ENCODE measurements at places on chromosomes 3 and 15.

DNA sequence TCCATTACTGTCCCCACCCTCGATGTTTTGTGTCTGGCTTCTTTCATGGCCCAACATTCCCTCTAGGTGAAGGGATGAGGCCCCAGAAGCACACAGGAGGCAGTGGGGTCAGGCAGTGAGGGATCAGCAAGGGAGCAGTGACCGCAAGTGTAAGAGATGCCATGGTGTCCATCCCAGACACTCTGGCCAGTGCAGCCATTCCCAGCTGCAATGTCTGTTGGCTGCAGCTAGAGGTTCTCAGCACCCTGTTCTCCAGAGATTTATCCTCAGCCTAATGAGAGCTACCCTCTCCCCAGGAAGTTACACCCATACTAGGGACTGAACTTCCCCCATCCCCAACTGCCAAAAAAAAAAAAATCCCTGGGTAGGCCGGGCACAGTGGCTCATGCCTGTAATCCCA lies 40.2 kb downstream of the TRANK1 start:
- DNase-seq: peak; percentile 11

- DNase-seq: peak; percentile 79
Observed at GRCh38 chr15:33160581-33161165, 33.8 kb downstream of the FMN1 start.

GRCh38 chr15:81301385-81301784 lies 22.6 kb downstream of the STARD5 start:
- no peak for DNase-seq

GRCh38 chr3:154085799-154086198 lies 35.4 kb upstream of the ARHGEF26 start:
- no peak for DNase-seq

DNA sequence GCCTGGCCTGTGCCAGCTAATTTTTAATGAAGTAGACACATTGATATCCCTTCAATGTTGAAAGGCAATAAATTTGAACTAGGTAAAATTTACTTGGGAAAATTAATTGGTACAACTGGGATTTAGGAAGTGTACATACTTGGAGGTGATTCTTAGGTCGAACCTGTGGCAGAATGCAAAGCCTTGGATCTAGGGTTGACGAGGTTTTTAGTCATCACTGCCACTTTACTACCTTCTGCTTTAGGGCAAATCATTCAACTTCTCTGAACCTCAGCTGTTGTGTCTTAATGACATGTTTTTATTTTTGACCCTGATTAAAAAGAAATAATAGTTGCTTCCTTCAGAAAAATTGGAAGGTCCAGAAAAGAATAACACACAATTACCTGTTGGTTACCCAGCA lies 2.5 kb downstream of the APPL1 start:
- no peak for DNase-seq

DNA sequence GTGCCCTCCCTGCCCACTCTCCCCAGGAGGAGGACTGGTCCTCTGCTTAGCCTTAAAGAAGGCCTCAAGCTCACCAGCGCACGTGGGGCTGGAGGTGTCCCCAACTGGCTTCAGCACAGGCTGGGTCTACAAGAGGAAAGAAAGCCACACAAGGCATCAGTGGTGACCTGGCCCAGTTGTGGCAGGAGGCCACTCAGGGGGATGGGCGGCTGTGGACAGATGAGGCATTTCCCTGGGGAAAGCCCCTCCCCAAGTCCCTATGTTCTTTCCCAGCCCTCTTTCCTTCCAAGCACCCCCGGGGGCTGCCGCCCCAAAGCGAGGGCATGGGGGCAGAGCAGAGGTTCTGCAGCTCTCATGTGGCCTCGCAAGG lies 155.2 kb upstream of the TLE3 start:
- no peak for DNase-seq

GRCh38 chr3:24704496-24704895 lies 209.8 kb upstream of the THRB start:
- DNase-seq: no peak

GRCh38 chr3:13229273-13229949 lies 156.2 kb upstream of the IQSEC1 start:
- peak; percentile 20 for DNase-seq

DNA sequence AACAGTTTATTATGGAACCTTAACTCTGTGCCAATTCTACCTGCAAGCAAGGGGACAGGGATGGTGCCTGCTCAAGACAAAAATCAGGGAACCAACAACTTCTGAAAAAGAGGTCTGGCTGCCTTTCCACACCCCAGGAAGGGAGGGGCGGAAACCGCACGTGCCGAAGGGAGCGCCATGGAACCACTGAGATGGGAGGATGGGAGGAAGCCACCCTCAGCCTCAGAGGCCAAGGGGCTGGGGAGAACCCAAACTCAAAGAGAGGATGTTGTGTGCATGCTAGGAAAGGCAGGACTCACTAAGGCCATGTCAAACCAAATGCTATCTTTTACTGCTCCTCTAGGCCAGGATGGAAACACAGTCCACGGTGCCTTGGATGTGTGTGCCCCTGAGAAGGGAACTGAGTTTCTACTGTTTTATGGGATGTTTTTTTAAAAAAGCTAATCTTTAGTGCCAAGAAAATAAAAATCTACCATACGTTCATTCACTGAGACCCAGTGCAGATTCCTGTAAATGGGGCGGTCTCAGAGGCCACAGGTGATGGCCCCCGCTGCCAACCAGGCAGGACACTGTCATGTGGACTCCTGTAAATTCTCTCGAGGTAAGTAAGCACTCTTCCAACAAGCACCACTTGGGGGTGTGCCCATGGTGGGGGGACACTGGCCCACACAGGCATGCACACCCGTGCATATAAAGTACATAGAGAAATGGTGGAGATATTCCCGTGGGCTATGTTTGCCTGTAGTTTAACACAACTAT lies 20.5 kb downstream of the SRPRB start:
- no peak for DNase-seq

GRCh38 chr3:56886314-56886713 lies 84.6 kb upstream of the ARHGEF3 start:
- no peak for DNase-seq

DNA sequence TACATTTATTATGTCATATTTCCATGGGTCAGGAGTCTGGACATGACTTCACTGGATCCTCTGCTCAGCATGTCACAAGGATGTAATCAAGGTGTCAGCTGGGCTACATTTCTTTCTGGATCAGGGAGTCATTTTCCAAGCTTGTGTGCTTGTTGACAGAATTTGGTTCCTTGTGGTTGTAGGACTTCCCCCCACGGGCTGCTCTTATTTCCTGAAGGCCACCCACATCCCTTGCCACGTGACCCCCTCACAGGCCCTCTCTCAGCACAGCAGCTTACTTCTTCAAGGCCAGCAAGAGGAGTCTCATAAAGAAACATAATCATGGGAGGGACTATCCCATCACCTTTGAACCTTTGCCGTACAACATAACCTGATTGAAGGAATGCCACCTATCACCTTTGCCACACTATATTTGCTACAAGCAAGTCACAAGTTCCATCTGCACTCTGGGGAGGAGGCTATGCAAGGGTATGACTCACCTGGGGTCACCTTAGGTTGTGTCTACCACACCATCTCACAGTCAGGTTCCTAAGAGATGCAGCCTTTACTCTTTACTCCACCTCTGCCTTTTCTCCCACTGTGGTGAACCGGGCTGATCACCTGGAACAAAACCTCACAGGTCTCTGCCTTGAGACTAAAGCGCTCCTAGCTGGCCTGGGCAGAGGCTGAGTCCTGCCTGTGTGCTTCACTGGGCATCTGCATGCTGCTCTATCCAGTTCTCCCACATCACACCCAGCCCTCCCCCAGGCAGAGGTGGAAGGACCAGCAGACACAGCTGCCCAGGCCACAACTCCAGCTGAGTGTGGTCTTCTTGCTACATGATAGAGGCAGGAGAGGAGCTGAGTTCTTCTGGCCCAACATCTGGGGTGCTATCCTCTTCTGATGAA lies 13.5 kb downstream of the RAB6B start:
- DNase-seq: no peak

DNA sequence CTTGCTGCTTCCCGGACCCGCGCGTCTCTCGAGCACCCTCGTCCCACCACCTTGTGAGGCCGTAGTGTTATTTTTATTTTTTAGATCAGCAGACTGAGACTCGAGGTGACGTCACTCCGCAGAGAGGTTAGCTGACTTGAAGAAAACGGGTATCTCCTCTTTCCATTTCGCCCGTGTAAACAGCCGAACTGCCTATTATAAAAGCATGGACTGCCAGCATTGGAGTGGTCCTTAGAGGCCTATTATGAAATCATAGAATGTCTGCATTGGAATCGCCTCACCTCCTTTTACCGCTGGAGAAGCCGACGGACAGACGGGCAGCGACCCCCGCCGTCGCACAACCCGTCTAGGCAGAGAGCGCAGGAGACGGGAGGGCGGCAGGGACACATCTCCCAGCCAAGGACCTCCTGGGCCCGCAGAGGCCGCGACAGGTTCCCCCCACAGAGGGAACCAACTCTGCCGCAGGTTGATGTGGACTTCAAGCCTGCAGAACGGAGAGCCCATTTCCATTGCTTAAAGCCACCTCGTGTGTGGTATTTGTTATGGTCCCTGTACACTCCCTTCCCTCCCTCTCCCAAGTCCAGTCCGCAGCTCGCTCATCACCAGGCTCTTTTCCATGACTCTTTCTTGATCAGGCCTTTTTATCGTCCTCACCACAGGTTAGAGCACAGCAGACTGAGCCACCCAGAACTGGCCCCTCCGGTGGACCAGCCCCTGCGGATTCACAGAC lies 540 bp upstream of the PPP1R2 start:
- DNase-seq: peak; percentile 55

GRCh38 chr3:82773207-82773606 lies 1011.8 kb upstream of the GBE1 start:
- no peak for DNase-seq

All from BE2C (cell line).